ENCODE measurements at places on chromosomes 5 and 9.

DNA sequence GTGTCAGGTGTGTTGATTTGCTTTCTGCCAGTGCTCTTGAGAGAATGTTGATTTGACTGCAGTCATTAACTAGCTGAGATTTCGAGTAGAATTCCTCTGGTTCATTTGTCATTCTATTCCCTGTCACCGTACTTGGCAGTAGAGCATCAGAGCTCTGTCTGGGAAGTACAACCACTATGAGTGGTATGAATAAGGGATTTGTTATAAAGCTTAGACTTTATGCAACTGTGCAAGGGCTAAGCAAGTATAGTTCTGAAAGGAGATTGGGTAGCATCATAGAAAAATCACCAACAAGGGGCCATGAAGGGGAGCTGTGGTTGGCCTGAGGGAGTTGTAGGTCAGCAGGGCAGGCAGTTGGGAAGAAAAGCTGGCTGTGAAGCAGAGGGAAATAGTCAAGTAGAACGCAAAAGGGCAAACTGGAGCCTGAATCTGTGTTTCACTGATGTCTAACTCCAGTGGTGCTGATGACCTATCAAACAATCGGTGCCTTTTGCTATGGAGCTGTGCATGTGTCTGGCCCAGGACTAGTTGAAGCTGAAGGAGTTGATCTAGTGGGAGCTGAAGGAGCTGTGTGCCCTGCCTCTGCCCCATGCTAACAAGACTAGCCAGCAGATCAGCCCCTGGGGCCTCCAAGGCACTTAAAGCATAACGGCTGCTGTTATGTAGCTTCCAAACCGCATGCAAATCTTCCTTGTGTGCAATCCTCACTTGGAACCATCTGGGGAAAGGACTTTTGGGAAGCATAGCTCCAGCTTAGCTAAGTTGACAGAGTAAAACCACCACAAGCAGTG, 110.0 kb downstream of the SLC28A3 start:
- no peak for DNase-seq

DNA sequence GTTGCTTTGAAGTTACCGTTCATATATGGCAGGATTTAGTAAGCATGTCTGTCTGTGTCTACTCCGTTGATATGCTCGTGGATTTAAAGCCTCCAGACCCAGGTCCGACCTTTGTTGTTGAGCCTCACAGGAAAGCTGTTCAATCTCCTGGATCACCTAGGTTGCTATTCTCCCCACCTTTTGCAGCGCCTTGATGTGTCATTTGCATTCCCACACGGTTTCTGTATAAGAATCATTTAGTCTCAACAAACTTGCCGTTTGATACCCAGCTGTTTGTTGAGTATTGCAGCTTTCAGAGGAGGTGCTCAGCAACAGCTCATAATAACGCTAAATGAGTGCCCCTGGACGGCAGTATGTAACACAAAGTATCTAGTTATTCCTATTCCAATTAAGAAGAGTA, 1.2 kb upstream of the ADGRV1 start:
- DNase-seq, result no peak

GRCh38 chr9:129481810-129482511, 138.9 kb downstream of the C9orf50 start:
- DNase-seq, result no peak

DNA sequence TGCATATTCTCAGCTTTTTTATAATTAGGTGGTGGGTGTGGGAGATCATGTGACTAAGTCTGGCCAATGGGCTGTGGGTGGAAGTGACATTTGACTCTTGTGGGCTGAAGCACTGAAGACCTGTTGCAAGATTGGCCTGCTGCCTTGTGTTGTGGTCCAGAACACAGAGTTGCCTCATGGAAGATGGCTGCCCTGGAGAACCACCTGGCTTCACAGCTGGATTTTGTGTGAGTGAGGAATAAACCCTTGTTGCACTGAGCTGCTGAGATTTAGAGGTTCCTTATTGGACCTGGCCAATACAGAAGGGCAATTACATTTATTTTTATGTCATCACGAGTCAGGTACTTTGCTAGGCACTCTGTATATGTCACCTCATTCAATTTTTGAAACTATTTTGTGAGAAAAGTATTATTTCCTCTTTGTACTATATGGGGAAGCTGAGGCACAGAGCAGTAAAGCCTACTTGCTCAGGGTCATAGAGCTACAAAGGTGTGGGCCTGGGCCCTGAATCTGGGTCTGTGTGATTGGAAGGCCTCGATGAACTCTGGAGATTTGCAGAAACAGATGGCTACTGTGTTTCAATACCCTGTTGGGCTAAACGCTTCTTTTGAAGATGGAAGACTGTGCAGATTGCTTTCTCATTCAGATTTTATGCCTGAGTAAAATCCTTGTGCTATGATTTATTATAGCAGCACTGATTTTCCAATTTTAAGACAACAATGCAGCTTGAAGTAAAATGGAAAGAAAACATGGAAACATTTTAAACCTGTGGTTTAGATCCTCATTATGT, 71.2 kb upstream of the TBC1D2 start:
- no peak for DNase-seq

- DNase-seq, result no peak
Measured at GRCh38 chr9:68495247-68495646, 45.4 kb downstream of the TMEM252 start.

DNA sequence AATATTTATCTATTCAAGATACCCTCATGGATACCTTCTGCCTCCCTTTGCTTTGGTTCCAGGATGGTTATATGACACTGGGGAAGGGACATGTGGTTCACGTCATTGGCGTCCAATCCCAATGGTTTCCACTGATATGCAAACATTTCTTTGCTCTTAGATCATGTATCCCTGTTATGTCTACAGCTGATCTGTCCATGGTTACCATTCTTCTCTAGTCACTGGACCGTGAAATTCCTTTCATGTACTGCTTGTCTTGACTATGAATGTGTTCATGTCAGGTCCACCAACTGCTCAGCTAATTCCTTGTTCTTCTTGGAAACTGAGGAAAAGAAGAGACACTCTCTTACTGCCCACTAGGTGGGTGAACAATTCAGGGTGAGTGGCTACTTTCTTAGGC, 391.1 kb upstream of the ZNF608 start:
- DNase-seq, result peak; percentile 1

DNA sequence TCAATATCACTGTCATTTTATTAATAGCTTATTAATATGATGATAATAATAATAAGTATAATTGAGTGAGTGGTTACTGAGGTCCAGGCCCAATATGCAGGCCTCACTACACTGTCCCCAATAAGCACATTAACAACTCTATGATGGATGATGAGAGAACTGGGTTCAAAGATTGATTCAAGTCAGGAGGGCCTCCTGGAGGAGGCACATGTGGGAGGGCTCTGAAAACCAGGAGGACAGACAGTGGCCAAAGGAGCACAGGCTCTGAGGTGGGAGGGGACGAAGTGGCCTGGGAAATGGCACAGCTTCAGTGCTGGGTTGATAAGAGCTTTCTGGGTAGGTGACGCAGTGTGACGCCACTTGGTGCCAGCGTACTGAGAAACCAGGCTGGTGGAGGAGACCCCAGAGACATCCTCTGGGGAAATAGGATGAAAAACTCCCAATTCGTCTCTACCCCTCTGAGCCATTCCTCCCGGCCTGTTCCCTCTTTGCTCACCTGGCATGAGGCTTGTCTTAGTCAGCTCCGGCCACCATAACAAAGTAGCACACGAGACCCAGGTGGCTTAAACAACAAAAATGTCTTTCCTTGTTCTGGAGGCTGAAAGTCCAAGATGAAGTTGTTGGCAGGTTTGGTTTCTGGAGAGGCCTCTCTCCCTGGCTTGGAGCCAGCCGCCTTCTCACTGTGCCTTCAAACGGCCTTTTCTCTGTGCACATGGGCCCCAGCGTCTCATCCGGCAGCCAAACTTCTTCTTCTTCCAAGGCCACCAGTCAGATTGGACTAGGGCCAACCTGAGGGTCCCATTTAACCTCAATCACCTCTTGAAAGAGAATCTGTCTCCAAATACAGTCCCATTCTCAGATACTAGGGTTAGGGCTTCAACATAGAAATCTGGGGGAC, 31.6 kb downstream of the NTNG2 start:
- no peak for DNase-seq

GRCh38 chr5:68369457-68370125, 154.0 kb downstream of the PIK3R1 start:
- no peak for DNase-seq

DNA sequence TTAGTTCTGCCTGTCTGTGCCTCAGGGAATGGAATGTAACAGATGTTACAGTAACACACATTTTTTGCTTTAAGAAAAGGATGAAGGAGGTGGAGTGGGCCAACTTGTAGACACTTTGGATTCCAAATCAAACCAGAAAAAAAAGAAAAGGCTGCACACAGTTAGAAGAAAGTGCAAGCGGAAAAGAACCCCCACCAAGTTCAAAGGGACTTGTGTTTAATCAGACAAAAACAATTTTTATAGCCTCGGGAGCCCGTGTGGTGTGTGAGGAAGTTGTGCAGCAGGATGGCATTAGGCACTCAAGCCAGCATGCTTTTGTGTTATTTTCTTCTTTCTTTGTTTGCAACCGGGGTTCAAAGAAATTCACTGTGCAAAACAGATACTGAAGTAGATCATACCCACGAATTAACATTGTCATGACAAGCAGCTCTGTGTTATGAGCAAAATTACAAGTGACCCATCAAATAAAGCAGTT, 189.5 kb downstream of the SEMA5A start:
- no peak for DNase-seq

GRCh38 chr5:66757219-66757833, 161.1 kb downstream of the MAST4 start:
- peak; percentile 4 for DNase-seq

DNA sequence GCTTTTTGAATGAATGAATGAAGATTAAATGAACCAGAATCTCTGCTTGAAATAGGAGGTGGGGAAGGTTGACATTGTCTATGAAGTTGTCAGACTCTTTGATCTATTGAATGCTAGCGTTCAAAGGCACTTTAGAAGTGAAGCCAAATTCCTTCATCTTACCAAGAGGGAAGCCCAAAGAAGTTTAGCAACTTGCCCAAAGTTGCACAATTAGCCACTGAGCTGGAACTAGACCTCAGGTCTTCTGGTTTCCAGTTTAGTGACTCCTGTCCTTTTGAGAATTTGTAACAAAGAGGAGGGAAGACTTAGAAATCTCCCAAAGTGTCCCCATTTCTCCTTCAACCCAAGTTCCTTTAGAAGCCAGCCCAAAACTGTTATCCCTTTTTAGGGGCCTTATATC, 20.7 kb upstream of the SLC1A3 start:
- DNase-seq, result no peak

- DNase-seq, result peak; percentile 18
Measured at GRCh38 chr5:91382530-91383026, 539 bp downstream of the ARRDC3 start.

DNA sequence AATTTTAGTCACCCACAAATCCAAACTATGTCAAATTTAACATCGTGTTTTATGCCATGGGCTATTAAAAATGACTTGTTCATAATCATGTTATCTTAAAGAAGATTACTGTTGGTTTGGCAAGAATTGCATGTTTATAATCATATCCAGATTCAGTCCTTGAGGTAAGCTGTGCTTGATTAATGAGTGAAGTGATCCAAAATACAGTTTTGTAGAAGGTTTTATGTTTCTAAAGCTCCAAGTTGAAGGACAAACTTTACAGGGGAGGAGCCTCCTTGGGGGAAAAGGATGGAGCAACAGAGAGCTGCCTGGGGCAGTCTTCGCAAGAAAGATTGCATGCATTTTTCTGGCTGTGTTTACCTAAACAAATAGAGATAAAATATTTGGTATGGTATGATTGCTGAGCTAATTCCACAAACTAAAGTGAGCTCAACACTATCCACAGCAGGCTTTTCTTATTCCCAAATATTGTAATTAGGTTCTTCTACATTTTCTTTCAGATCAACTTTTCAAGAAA, 189.5 kb upstream of the TYRP1 start:
- DNase-seq, result no peak
